ENCODE measurements at places on chromosomes 12 and 14.
A peak's percentile ranks its signal among the peaks of the same experiment; 100 is the strongest.

DNA sequence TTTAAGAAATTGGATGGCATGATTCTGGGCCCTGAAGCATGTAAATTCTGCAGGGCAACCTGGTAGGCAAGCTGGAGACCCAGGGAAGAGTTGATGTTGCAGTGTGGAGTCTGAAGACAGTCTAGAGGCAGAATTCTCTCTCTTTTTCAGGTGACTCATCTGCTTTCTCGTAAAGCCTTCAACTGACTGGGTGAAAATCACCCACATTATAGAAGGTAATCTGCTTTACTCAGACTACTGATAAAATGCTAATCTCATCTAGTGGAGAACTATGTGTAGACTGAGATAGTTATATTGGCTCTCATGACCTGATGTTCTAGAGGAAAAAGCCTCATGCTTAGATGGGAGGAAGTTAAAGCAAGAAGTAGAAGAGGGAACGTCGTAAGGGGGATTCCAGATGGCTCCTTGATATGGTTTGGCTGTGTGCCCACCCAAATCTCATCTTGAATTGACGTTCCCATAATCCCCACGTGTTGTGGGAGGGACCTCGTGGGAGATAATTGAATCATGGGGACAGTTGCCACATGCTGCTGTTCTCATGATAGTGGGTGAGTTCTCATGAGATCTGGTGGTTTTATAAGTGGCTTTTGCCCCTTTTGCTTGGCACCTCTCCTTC is 723.8 kb downstream of the BCL11B start:
- DNase-seq, result peak; percentile 22

DNA sequence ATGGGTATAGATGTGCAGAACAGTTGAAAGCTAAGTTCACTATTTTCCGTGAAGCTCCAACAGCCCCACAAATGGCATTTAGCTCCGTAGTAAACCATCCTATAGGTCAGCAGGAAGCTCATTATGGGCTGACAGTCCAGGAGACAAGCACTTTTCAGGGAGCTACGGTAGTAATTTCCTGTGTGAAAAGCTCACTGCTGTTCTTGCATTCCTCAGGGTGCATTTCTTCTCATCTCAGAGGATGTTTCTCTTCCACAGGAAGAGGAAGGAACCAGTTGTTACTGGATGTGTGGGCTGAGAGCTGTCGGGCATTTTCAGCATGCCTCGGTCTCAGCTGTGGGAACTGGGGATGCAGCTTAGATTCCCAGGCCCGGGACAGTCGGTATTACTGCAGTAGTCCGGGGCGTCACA is 72.8 kb downstream of the GALNT4 start:
- no peak for DNase-seq

- DNase-seq, result no peak
Measured at GRCh38 chr14:53638966-53639365, 317.7 kb downstream of the BMP4 start.

GRCh38 chr12:89933911-89934310 is 225.3 kb upstream of the ATP2B1 start:
- DNase-seq, result no peak

DNA sequence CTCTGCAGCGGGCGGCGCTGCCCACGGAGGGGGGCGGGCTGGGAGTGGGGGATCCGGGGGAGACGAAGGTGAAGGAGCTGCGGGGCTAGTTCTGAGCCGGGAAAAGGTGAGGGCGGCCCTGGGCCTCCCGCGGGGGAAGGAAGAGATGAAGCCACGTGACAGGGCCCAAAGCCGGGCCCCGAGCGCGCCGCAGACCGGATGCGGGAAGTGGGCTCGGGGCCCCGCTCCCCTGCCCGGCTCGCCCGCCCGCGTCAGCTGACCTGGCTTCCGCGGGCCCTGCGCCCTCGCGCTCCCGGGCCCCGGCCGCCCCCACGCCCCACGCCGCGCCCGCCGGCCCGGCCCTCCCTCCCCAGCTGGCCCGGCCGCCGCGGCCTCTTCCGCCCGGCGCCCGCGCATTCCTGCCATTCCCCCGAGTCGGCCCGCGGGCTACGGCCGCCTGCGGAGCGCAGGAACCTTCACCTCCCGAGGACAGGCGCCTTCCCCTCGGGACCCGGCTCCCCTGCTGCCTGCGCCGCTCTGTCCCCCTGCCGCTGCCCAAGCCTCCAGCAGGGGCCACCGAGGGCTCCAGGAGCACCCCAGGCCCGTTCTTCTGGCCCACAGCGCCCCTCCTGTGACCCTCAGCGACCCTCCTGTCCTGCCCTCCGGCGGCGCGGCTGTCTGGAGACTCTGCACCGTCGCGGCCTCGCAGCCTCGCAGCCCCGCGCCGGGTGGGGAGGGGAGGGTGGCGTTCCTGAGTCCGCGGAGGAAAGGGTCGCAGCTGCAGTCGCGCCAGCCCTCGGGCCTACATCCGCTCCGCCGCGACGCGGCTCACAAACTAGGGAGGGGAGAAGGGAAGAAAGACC is 20.4 kb downstream of the NINJ2 start:
- peak; percentile 80 for DNase-seq

DNA sequence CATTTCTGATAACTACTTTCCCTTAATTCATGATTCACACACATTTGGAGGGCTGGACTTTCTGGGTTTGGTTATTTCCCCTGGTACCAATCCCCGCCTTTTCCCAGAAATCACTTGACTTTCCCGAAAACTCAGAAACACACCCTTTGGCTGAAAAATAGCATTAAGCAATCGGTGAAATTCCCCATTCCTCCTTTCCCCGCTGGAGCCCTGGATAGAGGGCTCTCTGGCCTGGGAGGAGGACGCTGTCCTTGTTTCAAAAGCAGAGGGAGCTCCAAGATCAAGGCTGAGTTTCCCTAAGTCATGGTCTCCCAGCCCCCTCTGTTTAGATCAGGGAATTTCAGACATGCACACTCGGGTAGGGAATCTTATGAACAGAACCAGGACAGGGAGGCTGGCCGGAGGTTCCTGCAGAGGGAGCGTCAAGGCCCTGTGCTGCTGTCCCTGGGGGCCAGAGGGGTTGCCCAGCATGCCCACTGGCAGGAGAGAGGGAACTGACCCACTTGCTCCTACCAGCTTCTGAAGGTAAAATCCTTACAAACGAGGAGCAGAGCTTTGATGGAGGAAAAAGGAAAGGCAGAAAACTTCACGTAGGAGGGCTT is at the start of gene C1S:
Gene C1S (plus strand): TSS at position 366 of the 602 bp plus-strand sequence. CDS start 1,195 bp downstream, outside the sequence.
- DNase-seq, result no peak

GRCh38 chr12:92290886-92291285 is 145.2 kb upstream of the BTG1 start:
- DNase-seq, result no peak

- no peak for DNase-seq
Measured at GRCh38 chr14:29930283-29930682, 2.6 kb upstream of the PRKD1 start.

DNA sequence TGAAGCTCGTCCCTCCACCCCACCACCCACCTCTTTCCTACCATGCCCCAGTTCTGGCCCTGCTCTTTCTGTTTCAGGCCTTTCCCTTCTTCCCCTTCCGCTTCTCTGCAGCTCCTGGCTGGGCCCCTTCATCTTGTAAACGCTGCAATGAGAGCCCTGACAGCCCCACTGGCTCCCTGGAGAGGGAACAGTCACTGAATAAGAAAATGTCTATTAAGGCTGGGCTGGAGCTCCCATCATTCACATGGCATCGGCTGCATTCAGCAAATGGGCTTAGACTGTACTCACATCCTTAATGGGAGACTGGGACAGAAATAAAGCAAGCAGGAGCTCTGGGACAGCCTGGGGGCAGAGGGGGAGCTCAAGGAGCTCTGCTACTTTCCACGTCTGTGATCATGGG is 45.2 kb upstream of the TUNAR start:
- DNase-seq, result no peak

DNA sequence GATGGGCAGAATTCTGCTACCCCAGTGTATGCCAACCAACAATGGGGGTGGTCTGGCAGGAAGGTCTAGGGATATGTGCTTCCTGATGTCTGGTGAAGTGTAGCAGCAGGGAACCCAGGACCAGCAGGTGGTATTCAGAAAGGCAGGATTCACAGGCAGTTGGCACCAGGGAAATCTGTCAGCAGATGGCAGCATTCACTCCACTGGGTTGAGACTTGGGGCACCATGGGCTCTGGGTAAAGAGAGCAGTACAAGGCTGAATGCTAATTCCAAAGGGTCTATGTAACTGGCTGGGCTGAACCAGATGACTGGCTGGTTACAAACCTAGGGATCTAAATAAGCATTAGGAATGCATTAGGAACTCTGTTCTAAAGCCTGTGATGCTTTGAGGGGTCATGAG is 466.9 kb upstream of the STXBP6 start:
- DNase-seq, result no peak

- no peak for DNase-seq
Measured at GRCh38 chr14:81555051-81555450, 21.4 kb upstream of the SEL1L start.

DNA sequence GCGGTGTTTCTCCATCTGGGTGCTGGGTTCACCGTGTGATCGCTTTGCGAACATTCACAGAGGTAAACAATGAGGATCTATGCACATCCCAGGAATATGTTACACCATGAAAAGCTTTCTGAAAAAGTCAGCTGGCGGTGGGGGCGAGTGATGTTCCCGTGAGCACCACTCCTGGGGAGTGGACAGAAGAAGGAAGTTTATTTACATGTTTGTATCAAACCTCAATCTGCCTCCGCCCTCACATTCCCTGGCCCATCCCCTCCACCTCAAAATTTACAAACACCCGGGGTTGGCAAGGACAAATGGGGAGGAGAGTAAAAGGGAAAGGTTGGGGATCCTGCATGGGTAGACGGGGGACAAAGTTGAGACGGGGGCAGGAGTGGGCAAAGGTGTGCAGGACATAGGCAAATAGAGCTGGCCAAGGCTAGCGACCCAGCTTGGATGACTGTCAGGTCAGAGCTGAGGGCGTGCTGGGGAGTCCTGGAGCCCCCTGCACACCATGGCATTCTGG is 6.9 kb downstream of the TNFRSF1A start:
- DNase-seq, result no peak

- no peak for DNase-seq
Measured at GRCh38 chr14:96989306-96989705, 192.1 kb downstream of the VRK1 start.

DNA sequence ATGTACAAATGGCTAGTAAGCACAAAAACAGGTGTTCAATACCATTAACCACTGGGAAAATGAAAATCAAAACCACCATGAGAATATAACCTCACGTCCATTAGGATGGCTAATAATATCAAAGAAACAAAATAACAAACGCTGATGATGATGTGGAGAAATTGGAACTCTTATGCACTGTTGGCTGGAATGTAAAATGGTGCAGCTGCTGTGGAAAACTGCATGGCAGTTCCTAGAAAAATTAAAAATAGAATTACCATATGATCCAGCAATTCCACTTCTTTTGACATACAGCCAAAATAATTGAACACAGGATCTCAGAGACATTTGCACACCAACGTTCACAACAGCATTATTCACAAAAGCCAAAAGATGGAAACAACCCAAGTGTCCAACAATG is 51.5 kb downstream of the TMPRSS12 start:
- no peak for DNase-seq

- no peak for DNase-seq
Measured at GRCh38 chr12:122847921-122848421, 12.7 kb downstream of the HIP1R start.

DNA sequence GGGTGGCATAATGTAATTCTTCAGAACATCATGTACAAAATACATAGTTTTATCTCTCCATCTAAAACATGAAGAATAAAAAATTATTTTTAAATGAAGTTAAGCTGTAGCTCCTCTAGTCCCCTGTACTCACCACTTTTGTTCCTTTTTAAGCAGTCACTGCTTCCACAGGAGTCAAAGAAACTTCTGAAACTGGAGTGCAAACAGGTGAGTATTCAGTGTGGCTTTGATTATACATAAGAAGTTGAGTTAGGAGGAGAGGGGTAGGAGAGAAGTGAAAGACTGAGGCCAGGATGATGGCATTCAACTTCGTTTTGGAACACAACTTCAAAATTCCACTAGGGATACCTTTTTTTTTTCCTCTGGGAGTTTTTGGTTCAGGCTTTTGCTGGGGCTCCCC is 131.4 kb upstream of the CNTN1 start:
- DNase-seq, result no peak

- no peak for DNase-seq
Measured at GRCh38 chr12:67609226-67609870, 39.2 kb upstream of the DYRK2 start.

GRCh38 chr12:62251609-62251958 is 8.6 kb upstream of the USP15 start:
- DNase-seq, result no peak

DNA sequence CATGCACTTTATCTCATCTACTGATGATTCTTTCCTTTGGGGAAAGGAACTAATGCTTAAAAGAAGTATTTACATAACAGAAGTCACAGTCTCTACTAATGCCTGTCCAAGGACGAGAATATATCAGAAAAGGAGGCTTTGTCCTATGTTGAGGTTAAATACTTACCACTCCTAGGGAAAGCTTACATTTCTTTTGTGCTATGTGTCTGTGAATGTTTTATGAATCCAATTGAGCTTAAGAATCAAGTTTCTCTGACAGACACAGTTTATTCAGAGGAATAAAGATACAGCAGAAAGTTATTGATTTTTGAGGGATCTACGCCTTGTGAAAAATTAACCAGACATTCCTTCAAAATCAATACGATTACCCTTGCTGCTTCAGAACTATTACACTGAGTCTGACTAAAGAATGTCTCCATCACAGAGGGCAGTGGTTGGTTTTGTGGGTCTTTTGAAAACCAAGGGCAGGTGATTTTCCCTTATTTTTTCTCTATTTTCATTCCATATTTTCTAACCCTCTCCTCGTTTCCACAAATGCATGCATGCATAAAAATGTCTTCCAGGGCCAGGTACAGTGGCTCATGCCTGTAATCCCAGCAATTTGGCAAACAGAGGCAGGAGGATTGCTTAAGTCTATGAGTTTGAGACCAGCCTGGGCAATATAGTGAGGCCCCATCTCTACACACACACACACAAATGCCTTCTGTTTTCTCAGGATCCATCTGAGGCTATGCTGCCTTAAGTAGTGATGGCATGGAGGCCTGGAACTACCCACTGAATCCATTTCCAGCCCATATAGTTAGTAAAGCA is 1095.1 kb downstream of the GALC start:
- DNase-seq, result no peak

DNA sequence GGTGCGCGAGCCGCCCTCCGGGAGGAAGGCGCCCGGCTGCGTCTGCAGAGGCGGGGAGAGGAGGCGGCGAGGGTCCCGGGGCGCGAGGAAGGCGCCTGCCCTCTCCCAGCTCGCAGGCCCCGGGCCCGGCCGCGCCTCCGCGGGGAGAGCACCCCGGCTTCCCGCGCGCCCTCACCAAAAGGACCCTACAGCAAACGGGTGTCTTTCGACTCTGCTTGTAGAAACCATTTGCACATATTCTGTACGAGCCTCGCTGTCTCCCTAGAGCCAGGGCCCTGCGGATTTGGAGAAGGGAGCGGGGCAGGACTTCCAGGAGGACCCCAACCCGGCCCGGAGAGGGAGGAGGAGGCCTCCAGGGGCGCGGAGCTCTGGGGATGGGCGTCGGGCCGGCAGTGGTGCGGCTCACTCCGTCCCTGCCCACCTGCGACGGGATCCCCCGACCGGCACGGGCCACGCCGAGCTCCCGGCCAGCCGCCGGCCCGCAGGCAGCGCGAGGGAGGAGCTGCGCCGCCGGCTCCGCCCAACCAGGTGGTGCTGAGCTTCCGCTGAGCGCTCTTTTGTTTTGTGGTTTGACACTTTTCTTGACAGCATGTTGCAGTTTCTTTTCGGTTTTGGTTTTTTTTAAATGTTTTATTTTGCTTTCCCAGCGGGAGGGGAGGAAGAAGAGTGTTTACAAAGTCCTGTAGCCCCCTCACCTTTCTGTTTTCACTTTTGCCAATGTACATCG is 103.3 kb upstream of the FKBP4 start:
- peak; percentile 35 for DNase-seq

Measured in naive thymus-derived CD8-positive, alpha-beta T cell (primary cell).